GM19239 (cell line): ENCODE measurements at places on chromosomes 3 and 15.

GRCh38 chr3:21704796-21705195, 46.2 kb downstream of the ZNF385D start:
- no peak for DNase-seq

- DNase-seq = no peak
These were observed 9.1 kb downstream of the COX5A start for GRCh38 chr15:74928771-74929198.

DNA sequence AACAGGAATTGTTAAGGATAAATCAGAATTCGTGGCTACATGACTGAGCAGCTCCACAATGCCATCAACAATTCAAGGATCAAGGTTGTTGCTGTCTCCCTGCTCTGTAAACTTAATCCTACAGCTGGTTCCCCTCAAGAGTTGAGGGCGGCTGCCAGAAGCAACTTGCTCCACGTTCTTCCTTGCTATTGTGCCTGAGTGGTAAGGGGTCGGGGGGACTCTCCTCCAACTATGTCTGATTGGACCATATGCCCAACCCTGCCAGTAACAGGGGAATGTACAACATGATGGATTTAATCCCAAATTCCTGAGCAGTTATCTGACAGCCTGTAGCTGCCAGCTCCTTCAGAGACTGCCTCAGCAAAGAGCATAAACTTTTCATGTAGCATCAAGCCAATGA, 37.9 kb upstream of the MECOM start:
- no peak for DNase-seq

DNA sequence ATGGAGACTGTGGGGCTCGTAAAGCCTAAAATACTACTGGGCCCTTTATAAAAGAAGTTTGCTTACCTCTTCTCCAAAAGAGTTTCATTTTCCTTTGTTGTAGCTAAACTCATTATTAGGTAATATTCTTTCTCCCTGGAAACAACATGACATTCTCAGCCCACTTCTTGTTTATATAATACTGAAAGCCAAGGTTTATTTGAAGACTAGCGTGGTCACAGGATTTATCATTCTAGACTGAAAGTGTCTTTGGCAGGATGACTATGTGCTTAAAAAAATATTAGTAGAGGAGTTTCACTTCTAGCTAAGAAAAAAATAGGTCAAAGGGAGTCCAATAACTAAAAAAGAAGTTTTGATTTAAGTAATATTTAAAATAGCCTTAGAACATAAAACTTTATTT, 1085.2 kb upstream of the CADM2 start:
- no peak for DNase-seq

- no peak for DNase-seq
These were observed 23.1 kb downstream of the CDCP1 start for GRCh38 chr3:45123030-45123429.

GRCh38 chr15:97528238-97528637, 432.3 kb upstream of the ARRDC4 start:
- no peak for DNase-seq

- no peak for DNase-seq
These were observed 30.4 kb downstream of the ATG3 start for GRCh38 chr3:112531358-112531781.

GRCh38 chr3:14246414-14246813, 67.8 kb downstream of the LSM3 start:
- no peak for DNase-seq

DNA sequence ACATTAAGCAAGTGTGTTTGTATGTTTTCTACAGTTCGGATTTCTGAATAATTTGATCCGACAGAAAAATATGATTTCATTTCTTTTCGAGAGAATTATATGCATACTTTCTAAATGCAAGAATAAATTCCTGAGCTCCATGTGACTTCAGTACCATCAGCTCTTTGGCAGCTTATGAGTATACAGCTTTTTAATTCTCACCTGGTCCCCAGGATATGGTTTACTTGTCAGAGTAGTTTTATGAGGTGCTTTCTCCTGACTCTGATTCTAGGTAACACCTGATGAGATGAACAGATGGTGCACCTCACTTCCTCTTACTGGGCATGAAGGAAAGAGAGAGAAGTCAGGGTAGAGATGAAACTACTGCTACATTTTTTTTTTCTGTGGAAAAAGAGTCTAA, 3.1 kb downstream of the HGD start:
- no peak for DNase-seq

DNA sequence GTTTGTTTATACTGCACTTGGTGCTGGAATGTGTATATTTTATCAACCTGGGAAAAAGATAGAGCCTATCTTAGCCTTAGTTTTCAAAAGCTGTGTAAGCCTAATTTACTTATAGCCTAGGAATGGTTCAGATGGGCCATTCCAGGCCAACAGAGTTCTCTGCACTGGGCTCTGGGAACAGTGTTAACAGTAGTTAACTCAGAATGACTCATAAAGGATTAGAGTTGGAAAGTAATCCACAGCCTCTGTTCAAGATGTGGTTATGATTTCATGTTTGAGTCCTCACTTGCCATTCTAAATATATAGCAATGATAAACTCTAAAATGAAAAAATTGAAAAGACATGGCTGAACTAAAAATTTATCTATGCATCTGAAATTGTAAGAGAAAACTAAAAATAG, 22.6 kb upstream of the PEX5L start:
- no peak for DNase-seq

DNA sequence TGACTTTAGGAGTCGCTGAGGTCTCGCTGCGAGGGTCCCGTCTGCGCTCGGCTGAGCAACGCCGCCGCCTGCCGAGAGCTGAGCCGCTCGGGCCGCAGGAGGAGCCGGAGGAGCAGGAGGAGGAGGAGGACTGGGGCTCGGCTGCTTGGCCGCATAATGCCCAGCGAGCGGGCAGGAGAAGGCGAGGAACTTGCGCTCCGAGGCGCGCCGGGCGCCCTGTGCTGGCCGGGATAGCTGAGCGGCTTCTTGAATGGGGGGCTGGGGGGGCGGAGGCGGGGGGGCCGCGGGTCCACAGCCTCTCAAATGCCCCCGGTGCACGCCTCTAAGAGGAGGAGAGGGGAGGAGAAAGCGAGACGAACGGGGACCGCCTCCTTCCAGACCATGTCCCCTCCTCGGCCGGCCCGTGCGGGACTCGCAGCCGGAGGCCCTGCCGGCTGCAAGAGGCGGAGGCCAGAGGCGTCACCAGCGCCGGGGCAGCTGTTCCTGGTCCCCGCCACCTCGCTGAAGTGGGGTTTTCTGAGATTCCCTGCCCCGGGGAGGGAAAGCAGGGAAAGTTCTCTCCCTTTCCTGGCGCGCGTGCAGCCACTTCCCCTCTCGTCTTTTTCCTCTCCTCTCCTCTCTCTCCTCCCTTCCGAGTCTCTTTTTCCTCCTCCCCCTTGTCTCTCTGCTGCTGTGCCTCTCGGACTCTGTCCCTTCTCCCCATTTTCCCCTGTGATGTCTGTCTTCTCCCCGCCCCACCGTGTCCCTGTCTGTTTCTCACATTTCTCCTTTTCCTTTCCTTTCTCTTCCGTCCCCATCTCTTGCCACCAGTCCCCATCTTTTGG, at the start of gene ADAMTS9:
Gene ADAMTS9, minus strand, starts transcription at position 220 of the 824 bp plus-strand sequence. CDS start 343 bp downstream, outside the sequence.
- DNase-seq = no peak

- no peak for DNase-seq
These were observed 350.5 kb upstream of the THBS1 start for GRCh38 chr15:39230205-39230907.

- no peak for DNase-seq
These were observed 327.2 kb upstream of the CDIN1 start for GRCh38 chr15:36252146-36252711.

GRCh38 chr3:160162440-160162839, 62.8 kb upstream of the C3orf80 start:
- DNase-seq = no peak

GRCh38 chr3:111051354-111051753, 20.3 kb upstream of the NECTIN3 start:
- DNase-seq = no peak

GRCh38 chr3:85182975-85183752, 224.4 kb downstream of the CADM2 start:
- no peak for DNase-seq

GRCh38 chr15:60889006-60889405, 340.1 kb downstream of the RORA start:
- no peak for DNase-seq
